Brain pericyte (primary cell): ENCODE measurements at places on chromosomes 2 and 18.

- DNase-seq = no peak
Measured at GRCh38 chr18:1993866-1994265, 577.4 kb downstream of the METTL4 start.

DNA sequence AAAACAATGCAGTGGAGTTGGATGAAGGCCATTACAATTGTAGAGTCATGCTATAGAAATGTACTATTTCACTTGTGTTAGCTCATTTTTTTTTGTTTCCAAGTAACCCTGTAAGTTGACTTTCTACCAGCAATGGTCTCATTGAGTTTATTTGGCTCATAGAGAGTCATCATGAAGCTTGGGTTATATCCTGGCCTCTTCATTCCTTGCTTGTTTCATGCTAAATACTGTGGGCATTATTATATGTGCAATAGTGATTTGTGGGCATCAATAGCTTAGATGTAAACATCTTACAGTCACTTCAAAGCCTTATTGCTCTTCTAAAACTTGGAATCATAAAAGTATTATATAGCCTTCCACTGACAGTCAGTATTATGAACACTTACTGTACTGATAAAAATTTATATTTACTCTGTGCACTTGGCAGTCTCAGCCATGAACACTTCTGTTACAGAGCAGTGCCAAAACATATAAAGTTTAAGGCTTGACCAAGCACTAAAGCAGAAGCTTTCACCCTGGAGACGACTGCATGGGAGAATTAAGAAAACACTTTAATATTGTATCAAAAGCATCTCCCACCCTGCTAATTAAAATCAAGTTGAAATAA lies 751.2 kb downstream of the SATB2 start:
- no peak for DNase-seq

DNA sequence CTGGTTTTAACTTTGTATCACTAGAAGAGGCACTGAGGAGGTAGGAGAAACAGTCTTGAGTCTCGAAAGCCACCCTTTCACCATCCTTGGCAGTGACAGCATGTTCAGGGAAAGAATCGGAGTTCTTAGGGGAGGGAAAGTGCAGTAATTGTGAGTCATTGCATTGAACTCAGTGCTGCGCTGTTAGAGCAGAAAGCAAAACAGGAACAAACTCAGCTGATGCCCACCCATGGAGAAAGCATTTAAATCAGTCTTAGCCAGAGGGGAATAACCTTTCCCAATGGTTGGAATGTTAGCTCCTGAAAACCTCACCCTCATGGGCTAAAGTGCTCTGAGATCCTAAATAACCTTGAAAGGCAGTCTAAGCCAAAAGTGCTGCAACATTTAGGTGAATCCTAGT lies 845.6 kb upstream of the CNTNAP5 start:
- no peak for DNase-seq

GRCh38 chr2:172357442-172357841 lies 69.9 kb upstream of the ITGA6 start:
- DNase-seq = no peak

GRCh38 chr2:8622199-8622911 lies 59.5 kb upstream of the ID2 start:
- no peak for DNase-seq

GRCh38 chr2:147223553-147224060 lies 621.2 kb upstream of the ACVR2A start:
- DNase-seq = no peak

GRCh38 chr2:8819194-8819593 lies 18.2 kb downstream of the KIDINS220 start:
- DNase-seq = no peak

- no peak for DNase-seq
Measured at GRCh38 chr18:58290116-58290695, 246.2 kb downstream of the NEDD4L start.

GRCh38 chr18:73199151-73199550 lies 331.4 kb upstream of the NETO1 start:
- DNase-seq = no peak

GRCh38 chr2:221322741-221323140 lies 249.4 kb downstream of the EPHA4 start:
- DNase-seq = no peak

- no peak for DNase-seq
Measured at GRCh38 chr2:42987112-42987922, 194.9 kb upstream of the HAAO start.

DNA sequence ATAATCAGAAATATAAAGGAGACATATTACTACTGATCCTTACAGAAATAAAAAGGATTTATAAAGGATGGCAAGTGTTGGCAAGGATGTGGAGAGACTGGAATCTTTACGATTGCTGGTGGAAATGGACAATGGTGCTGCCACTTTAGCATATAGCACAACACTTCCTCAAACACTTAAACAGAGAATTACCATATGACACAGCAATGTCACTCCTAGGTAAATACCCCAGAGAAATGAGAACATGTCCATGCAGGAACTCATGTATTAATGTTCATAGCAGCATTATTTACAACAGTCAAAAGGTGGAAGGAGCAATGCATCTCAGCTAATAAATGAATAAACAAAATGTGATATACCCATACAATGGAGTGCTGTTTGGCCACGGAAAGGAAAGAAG lies 137.5 kb downstream of the NDUFA10 start:
- no peak for DNase-seq

- DNase-seq = no peak
Measured at GRCh38 chr2:145744541-145745386, 1224.8 kb upstream of the ZEB2 start.

DNA sequence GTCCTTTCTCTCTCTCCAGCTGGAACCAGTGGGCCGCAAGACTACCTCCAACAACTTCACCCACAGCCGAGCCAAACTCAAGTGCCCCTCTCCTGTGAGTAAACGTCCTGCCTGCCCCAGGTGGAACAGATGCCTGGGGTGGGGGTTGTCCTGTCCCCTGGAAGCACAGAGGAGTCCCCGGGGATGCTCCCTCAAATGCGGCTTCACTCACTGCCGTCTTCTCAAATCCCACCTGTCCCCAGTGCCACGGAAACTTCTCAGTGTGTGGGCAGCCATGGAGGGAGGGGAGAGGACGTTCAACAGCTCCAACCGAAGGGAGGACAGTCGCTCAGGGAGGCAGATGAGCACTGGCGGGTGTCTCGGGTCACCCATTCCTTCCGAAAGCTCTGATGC lies 110.7 kb upstream of the PPP1CB start:
- DNase-seq = no peak
